ENCODE measurements at places on chromosomes 4 and X.
A peak's percentile ranks its signal among the peaks of the same experiment; 100 is the strongest.

GRCh38 chrX:112760697-112761096 lies 79.9 kb downstream of the AMOT start:
- no peak for DNase-seq

DNA sequence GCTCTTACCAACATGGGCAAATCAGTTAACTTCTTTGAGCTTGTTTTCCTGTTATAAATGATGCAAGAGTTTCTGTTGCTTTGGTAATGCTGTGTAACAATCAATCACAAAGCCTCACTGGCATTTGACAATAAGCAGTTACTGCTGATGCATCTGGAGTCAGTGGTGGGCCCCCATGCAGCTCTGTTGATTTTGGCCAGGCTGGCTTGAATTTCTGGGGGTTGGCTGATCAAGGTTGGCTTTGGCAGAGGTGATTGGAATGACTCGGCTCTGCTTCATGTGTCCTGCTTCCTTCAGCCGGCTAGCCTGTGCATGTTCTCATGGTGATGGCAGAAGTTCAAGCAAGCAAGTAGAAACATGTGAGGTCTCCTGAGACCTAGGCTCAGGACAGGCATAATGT lies 90.4 kb downstream of the PHEX start:
- no peak for DNase-seq

GRCh38 chrX:88437563-88437962 lies 309.5 kb upstream of the CPXCR1 start:
- no peak for DNase-seq

DNA sequence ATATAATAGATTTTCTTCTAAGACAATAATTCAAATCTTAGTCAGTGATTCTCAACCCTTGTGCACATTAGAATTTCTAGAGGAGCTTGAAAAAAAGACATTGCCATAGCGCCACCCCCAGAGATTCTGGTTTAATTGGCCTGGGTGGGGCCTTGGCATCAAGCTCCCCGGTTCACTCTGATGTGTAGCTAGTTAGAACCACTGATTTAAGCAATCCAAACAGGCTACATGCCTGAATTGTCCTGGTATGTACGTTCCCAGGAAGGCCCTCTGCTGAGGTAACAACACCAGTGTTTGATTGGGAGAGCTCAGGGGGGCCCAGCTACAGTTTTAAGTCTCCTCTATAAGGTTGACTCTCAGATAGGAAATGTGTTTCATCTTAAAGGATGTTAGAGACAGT lies 1.3 kb upstream of the ATP10D start:
- DNase-seq, result no peak

DNA sequence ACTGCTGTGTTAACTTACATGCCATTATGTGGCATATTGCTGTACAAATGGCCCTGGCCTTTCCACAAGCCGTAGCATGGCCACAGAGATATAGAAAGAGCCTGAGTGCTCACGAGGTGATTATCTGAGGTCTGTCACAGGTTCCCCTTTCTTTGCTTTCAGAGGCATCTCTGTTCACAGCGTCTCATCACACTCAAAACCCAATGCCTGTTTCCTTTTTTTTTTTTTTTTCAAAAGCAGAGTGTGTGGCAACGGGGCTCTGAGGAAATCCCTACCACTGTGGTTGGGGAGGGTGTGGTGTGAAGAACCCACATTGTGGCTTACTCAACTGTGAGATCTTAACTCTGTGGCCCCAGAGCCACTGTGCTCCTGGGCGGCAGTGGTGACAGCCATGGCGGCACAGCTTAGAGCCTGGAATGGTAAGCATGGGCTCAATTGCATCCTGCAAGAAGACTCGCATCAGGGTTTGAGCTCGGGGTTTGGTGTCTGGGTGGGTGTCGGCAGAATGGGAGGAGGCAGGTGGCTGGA lies 30.8 kb downstream of the RTL5 start:
- peak; percentile 38 for DNase-seq

- DNase-seq, result no peak
These were observed 289.8 kb upstream of the CLNK start for GRCh38 chr4:10974371-10974770.

DNA sequence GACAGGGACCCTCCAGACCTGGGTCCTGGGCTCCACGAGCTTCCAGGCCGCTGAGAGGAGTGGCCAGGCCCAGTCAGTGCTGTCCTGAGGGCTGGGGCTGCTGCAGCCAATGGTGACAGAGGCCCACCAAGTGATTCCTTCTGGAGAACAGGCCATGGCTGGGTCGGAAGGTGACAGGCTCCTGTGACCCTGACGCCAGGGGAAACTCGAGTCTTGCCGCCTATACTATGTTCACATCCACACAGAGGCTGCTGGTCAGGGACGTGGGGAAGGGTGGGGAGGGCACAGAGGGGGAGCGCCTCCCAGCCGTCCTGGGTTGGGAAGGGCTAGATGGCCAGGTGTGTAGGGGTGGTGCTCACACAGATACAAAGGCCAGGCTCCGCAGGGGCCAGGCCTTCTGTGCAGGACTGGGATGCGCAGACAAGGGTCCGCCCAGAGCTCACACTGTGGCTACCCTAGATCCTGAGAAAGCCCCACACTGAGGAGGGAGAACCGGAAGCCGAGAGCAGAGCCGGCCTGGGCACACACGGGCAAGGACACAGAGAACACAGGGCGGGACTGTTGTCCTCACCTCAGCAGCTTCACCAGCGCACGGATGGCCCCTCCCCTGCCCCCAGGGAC lies 81.4 kb downstream of the HTRA3 start:
- no peak for DNase-seq

DNA sequence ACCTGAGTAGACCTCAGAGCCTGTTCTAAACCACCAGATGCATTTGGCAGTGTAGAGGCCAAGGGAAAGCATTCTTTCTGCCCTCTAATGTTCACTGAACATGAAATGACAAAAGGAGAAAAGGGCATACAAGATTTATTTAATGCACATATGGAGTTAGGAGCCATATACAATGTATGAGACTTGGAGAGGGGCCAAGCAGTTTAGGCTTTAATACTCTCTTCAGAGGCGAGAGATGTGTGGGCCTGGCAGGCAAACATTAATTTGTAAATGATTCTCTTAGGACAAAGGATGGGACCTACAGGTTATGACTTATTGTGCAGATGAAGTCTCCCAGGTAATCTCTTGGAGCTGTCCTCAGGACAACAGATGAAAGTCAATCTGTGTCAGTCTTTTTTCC lies 631.9 kb downstream of the ADGRL3 start:
- no peak for DNase-seq

DNA sequence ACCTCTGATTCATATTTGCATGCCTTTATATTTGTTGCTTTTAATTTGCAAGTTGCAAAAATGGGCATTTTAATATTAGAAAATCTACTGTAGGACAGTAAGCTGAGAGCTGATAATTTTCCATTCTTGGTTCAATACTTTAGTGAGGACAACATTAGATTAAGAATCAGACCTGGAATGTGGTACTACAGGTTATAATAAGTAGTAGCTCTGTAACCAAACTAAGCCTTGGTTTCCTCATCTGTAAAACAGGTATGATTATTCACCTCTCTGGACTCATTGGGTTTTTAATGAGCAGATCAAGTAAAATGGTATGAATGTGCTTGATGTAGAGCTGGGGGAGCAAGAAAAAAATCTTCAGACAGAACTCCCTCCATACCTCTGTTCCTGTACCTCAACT lies 31.1 kb downstream of the PRRG1 start:
- DNase-seq, result no peak

DNA sequence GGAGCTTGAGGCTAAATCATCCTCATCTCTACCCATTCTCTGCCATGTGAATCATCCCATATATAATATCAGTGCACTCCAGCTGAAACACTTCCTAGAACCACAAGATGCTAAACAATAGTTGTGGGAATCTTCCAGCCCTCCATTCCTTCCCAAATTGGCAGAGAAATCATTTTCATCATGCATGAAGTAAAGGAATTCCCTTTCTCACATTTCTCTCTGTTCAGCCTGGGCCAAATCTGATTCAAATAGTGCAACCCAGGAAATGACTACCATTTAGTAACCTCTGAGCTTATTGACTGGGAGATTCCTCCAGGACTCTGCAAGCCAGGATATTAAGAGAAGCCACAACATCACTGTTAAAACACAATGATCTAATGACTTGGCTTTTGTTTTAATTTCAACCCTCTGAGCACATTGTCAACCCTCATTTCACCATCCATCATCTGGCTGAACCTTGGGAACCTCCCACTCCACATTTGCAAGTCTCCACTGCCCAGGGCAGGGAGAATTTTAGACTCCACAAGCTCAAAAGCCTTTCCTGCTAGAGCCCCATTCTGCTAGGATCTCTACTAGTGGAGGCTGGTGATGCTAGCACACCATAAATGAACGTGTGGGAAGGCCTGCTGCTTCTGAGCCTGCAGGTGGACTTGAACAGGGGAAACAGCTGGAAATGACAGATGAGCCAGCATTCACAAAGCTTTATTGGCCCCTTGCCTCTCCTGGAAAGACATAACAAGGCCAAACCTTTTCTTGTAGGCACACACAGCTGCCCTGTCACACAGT lies 133.9 kb downstream of the TET2 start:
- DNase-seq, result no peak
